ENCODE measurements at places on chromosomes 7 and 10.
A peak's percentile ranks its signal among the peaks of the same experiment; 100 is the strongest.

- peak; percentile 41 for DNase-seq
Measured at GRCh38 chr7:129607471-129608120, 3.9 kb upstream of the NRF1 start.

- DNase-seq, result no peak
Measured at GRCh38 chr7:104089612-104090011, 100.2 kb upstream of the RELN start.

DNA sequence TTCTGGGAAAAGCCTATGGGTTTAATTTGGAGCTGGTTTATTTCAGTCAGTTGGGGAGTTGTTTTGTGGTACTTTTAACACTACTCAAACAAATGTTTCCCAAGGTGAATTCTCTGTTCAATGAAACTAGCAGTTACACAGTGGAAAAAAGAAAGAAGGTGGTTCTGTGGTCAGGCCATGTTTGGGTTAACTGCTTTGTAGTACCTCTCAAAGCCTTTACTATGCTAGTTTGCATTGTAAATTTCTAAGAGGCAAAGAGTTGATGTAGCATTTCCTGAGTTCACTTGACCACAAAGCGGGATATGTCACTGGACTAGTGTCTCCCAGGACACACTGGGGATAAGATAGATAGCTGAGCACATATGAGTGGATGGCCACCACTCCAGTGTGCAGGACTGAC, 145.4 kb downstream of the KIF20B start:
- no peak for DNase-seq

GRCh38 chr10:13872411-13872810, 285.6 kb downstream of the PRPF18 start:
- DNase-seq, result no peak

GRCh38 chr10:104284846-104285245, 15.9 kb downstream of the GSTO2 start:
- DNase-seq, result no peak

DNA sequence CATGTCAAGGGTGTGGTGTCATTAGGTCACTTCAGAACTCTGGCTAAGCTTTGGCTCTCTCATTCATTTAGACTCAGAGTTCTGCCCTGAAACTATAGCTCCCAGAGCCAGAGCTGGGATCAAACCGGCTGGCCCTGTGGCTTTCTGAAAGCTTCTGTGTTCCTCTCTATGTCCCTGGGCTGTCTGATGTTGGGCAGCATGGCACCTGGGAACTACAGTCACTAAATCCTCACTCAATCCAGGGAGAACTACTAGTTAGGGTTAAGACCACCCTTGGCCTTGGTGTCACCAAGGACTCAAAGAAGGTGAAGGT, 13.2 kb downstream of the ATG9B start:
- no peak for DNase-seq

GRCh38 chr10:110475722-110476515, 21.8 kb upstream of the DUSP5 start:
- no peak for DNase-seq

DNA sequence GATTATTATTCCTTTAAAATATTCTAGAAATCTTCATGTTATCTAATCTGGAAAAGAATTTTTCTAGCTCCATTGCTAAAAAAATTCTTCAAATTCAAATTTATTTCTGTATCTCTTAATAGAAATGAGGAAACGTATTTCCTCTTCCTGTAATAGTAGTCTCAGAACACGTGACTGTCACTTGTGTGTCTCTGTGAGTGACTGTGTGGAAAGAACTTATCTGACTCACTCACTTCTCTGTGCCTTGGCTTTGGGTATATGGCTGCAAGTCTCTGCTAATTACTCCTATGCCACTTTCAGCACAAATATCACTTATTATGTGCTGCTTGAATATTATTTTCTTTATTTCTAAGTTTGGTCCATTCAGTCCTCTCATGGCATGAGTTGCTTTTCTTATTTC, 132.7 kb downstream of the CNTNAP2 start:
- DNase-seq, result no peak

DNA sequence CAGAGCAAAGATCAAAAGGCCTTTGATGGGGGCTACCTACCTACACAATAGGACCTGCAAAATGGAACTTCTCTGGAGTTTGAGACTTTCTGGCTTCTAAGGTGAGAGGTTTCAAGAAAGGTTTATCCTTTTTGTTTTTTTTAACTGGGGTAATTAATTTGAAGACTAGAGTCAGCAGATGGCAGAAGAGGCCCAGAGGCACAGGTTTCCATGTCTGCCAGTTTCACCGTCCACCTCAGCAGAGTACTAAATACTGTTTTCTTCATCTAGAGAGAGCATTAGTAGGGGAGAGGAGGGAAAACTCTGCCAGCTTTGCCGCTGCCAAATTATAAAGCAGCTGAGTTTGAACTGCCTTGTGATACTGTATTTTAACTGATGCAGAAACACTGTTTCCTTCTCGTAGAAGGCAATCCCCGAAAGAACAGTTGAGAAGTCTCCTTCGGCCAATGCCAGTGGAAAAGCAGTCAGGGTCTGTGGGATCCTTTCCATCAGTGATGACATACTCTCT, 138.7 kb downstream of the SLC25A13 start:
- DNase-seq, result no peak
